ENCODE measurements at places on chromosomes 1 and 21. TPM values are rescaled to one million over a fixed set of nuclear protein-coding genes. Genes with fewer than 3 reads are reported as not detected.
A peak's percentile ranks its signal among the peaks of the same experiment; 100 is the strongest.

DNA sequence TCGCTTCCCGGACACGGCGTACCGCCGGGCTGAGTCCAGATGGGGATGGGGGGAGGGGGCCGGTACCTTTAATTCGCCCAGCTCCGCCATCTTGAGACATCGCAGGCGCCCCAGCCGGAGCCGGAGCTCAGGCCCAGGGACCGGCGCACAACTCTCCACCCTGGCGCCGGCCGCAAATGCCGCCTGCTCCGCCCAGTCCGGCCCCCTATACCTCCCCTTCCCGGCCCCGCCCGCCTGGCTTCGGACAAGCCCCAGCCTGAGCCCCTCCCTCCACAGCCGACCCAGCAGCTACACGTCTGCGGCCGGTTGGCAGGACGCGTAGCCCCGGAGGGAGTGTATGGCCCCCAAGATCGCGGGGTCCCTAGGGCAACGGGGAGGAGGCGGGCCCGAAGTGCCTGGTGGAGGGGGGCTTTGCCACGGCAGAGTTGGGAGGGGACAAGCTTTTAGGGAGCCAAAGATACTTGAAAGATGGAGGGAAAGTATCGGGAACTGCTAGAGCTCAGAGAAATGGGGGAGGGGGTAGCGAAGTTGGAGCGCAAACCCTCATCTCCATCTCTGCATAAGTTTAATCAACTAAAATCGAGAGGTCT lies at the start of gene PIAS3:
TSS of gene PIAS3 (minus strand) at position 181 of the 590 bp plus-strand sequence. CDS start at position 90, 91 bp downstream.
- DNase-seq: peak; percentile 98

DNA sequence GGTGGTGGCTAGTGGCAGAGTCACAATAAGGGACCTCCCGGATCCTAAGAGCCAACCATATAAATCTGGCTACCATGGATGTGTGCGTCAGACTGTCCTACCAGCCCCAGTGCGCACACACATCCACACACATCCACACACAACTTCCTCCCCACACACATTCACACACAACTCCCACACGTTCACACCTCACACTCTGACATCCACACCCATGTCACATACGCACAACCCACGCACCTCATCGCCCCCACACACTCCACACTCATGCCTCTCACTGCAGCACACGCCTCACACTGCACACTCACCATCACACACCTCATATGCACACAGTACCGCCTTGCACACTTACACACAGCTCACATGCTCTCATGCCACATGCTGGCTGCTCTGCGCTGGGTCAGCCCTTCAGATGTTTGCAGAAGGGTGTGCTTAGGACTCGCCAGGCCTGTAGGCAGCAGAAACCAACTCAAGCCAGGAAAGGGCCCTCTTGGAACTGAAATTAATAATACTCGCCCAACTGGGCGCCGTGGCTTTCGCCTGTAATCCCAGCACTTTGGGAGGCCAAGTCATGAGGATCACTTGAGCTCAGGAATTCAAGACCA lies 3.0 kb downstream of the LDLRAD2 start:
- no peak for DNase-seq

- no peak for DNase-seq
These were observed 726 bp upstream of the FCER1G start for GRCh38 chr1:161214369-161214768.

GRCh38 chr1:177800400-177801088 lies 169.3 kb downstream of the SEC16B start:
- DNase-seq: no peak

DNA sequence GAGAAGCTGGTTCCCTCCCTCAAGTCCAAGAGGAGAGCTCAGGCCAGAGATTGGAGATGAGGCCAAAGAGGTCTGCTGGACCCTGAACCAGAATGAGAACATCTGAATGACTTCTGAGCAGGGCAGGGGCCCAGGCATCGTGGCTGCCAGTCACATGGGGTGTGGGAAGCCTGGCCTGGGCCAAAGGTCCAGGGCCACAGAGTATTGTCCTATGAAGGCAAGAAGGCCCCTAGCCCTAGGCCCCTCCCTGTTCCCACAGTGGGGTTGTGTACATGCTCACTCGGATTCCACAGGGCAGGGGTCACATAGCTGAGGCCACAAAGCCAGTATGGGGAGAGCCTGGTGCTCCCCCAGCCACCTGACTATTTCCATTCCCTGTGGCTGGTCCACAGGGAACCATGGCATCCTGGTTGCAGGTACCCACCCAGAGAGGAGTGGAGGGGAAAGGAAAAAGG lies 18.5 kb upstream of the SLC1A7 start:
- DNase-seq: no peak

GRCh38 chr1:240019524-240019923 lies 72.2 kb upstream of the FMN2 start:
- no peak for DNase-seq

DNA sequence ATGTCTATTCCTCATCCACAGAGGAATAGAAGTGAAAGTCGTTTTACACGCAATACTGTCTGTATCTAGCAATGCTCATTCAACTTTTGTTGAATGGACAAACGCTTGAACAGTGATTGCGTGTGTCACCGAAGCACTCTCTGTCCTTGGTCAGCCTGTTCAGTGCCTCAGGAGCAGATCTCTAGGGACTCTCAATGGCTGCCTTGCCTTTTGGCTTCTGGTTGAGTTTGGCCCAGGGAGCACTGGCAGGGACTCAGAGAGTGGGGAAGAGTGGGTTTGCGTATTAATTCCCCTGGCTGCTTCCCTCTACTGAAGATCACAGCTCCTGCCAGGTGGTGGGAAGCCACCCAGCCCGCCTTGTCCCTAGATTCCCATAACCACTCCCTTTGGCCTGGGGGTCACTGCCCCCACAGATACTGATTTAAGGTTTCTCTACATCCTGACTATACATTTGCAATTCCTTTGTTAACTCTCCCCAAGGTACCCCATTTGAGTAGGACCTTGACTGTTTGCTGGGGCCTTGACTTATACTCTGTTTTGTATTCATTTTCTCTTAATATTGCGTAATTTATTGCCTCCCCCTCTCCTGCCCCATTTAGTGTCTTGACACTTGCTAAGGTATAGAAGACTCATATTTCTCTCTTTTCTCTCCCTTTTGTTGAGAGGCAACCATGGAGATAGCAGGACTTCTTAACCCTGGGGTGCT lies 61.7 kb upstream of the USP24 start:
- no peak for DNase-seq

DNA sequence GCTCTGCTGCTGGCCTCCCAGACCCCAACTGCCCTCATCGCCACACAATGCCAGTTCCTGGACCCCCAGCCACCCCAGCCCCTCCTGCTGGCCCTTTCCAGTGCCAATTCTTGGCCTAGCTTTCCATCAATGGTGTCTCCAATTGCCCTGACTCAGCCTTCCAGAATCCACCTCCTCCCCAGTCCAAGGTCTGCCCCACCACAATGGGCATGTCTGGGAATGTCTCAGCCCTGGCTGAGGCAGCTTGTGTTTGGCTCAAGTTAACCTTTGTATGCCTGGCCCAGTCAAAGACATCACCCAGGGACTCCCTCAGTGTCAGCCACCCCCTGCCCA lies 16.4 kb downstream of the ALDH4A1 start:
- DNase-seq: no peak

- no peak for DNase-seq
These were observed 10.2 kb upstream of the CAMK2N1 start for GRCh38 chr1:20496241-20496661.

- peak; percentile 46 for DNase-seq
These were observed 20.6 kb downstream of the PTGFR start for GRCh38 chr1:78511334-78511733.

DNA sequence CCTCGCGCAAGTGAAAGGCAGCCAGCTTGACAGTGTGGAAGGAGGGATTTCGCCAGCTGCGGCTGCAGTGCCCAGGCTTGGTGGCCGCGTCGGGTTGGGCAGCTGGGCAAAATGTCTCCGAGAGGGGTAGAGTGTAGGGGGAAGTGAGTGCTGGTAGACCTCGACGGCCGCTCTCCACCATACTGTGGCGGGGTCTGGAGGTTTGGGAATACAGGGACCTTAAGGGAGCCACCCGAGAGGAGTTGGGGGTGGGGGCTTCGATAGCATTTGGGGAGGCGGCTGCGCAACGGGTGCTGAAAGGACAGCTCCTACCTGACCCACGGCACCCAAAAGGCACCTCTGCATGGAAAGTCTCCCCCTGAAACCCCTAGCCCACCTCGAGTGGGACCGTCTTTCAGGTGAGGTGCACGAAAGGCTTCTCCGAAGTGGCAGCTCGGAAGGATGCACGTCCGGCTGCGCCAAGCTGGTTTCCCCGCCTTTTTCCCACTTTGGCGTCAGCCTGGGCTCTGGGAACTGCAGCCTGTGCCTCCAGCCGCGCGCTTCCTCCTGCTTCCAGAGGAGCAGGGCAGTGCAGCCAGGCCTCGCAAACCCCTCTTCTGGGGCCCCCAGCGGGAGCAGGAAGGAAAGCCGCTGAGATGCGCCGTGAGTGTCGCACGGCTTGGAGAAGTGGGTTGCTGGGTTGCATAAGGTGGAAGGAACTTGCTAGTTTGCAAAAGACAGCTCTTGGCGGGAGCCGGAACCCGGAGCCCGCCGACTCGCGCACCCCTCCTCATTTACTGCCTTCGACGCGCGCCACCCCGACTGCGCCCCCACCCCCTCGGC lies 531 bp upstream of the HMGN2 start:
- peak; percentile 83 for DNase-seq

GRCh38 chr21:14361958-14362357 lies 21.0 kb downstream of the HSPA13 start:
- DNase-seq: no peak

GRCh38 chr1:100440075-100440809 lies 87.9 kb downstream of the CDC14A start:
- DNase-seq: no peak

GRCh38 chr1:226586650-226587422 lies 38.3 kb downstream of the STUM start:
- DNase-seq: no peak

GRCh38 chr1:186812570-186812969 lies 16.2 kb upstream of the PLA2G4A start:
- DNase-seq: no peak

GRCh38 chr1:79052829-79053449 lies 46.4 kb upstream of the ADGRL4 start:
- DNase-seq: no peak

DNA sequence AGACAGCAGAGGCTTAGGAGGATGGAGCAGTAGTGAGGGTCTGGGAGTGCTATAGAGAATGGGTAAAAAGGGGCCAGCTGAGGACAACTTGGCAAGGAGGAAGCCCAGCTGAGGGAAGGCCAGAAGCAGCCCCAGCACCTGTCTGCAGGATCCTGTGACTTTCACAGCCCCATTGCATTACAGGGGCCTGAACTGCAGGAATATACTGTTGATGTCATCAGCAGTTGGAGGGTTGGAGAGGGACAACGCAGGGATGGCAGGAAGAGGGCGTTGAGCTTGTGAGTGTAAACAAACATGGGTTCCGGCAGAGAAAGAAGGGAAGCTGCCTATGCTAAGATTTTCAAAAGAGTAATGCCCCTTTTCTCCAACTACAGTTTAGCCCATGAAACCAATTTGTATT lies 628.5 kb downstream of the SMYD3 start:
- no peak for DNase-seq

DNA sequence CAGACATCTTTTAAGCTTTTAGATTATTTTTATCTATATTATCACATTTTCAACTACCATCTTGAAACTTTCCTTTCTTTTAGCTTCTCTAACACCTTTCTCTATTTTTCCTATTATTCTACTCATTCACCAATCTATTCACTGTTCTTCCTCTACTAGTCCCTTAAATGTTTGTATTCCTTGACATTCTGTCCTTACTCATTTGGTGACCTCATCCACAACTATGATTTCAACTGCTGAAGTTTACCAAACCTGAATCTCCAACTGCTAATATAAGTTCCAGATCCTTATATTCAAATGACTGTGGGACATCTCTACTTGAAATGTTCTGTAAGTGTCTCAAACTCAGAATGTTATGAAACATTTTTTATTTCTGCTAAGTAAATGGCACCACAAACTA lies 49.2 kb downstream of the TUT4 start:
- no peak for DNase-seq

DNA sequence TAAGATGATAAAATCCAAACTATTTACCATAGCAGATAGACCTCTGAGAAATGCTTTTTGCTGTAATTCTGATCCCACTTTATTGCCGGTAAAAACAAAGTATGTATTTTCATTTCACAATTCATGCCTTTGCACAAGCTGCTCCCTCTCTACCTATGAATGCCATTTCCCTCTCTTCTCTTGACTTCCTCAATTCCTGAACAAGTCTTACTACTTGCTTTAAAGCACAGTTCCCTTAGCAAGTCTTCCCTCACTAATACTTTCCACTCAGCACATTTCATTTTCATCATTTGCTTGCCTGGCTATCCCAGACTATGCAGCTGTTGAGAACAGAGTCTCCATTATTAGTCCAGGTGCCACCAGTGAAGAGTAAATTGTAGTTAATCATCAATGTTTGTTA lies 13.8 kb downstream of the GPATCH2 start:
- DNase-seq: no peak

- no peak for DNase-seq
These were observed 599.9 kb downstream of the LMO4 start for GRCh38 chr1:87928623-87929022.

DNA sequence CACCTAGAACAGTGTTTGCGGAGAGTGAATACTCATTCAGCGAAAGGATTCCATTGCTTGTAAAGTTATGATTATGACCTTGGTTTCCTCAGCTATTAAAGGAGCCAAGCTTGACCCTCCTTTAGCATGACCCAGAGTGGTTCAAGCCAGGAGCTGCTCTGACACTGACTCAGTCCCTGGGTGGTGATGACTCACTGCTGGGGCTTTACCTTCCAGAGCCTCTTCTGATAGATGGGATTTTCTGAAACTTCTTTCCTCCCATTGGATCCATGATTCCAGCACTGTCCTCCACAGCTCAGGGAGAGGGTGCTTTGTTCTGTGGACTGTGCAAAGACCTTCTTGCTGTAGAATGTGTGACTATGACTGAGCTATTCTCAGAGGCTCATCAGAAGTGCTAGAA lies 77.4 kb downstream of the S1PR1 start:
- DNase-seq: no peak

GRCh38 chr1:20962576-20963258 lies 175.6 kb upstream of the HP1BP3 start:
- DNase-seq: no peak

GRCh38 chr1:219322766-219323165 lies 149.1 kb downstream of the LYPLAL1 start:
- DNase-seq: no peak

DNA sequence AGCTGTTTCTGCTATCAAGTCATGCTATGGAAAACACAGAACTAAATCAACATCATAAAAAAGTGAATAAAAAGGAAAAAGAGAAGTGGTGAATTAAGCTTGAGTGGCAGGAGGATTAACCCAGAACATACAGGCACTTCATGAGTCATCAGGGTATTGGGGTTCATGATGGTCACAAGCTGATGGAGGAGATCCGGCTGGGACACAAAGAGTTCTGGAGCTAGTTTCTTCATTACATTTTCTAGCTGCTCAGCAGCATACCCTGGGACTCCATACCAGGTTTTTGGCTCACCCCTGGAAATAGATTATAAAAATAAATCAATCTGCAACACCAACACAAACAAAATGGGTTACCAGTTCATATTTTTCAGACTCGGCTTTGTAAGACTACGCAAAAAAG lies 42.5 kb upstream of the SYT2 start:
- no peak for DNase-seq

The BTG2 gene
- polyA plus RNA-seq: 5.7 TPM

The ATP6V1G3 gene
- polyA plus RNA-seq: not detected

The LRRC7 gene
- 0.75 TPM for polyA plus RNA-seq

The CELA3B gene
- polyA plus RNA-seq: not detected

The S100A7A gene
- polyA plus RNA-seq: not detected

The KRTAP10-5 gene
- not detected for polyA plus RNA-seq

The KCNE2 gene
- polyA plus RNA-seq: 0.49 TPM

The AIRE gene
- not detected for polyA plus RNA-seq

The ALG14 gene
- 4.1 TPM for polyA plus RNA-seq

The ATF3 gene
- polyA plus RNA-seq: 12.6 TPM

The ZBTB17 gene
- polyA plus RNA-seq: 21.9 TPM

The CFHR4 gene
- not detected for polyA plus RNA-seq

The GBP2 gene
- polyA plus RNA-seq: not detected

The KCNA3 gene
- polyA plus RNA-seq: 0.32 TPM

The FMO2 gene
- 0.31 TPM for polyA plus RNA-seq

All from GM23338 (cell line).